ENCODE measurements at places on chromosomes 7 and 10. TPM values are rescaled to one million over a fixed set of nuclear protein-coding genes. Genes with fewer than 3 reads are reported as not detected.

DNA sequence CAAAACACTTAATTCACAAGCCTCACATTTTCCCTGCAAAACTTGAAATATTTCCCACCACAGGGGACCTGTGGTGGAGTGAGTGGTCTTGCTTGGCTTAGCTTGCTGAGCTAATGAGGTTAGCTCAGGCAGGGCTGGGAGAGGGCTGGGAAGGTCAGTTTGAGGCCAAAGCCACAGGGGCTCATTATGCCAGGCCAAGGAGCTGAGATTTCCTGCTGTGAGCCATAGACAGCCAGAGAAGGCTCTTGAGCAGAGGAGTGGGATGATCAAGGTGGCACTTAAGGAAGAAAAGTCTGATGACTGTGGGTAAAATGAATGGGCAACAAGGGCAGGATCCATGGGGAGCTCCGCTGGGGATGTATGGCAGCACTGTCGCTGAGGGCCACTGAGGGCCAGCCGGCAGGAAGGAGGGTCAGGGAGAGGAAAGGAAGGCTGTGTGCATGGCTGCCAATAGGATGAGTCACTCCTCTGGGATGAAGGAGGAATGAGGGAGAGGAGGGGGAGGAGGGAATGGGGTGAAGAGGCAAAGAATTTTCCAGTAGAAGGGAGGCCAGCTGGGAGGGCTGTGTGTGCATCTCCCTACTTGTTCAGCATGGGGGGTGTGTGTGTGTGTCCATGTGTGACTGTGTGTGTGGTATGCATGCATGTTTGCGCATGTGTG is 18.7 kb upstream of the ZNF488 start:
- H3K27ac ChIP-seq = no peak overlapping the region
- H3K27me3 ChIP-seq = no peaks in the 10 kb centered on the region
- no peak overlapping the region for H3K4me3 ChIP-seq
- peak; percentile 83 for DNase-seq

GRCh38 chr7:128729494-128729893 is 9.7 kb upstream of the CALU start:
- H3K36me3 ChIP-seq = no peaks in the 10 kb centered on the region
- no peak overlapping the region for H3K27ac ChIP-seq
- H3K4me1 ChIP-seq = no peaks in the 10 kb centered on the region
- H3K4me3 ChIP-seq = no peak overlapping the region
- DNase-seq = no peak

DNA sequence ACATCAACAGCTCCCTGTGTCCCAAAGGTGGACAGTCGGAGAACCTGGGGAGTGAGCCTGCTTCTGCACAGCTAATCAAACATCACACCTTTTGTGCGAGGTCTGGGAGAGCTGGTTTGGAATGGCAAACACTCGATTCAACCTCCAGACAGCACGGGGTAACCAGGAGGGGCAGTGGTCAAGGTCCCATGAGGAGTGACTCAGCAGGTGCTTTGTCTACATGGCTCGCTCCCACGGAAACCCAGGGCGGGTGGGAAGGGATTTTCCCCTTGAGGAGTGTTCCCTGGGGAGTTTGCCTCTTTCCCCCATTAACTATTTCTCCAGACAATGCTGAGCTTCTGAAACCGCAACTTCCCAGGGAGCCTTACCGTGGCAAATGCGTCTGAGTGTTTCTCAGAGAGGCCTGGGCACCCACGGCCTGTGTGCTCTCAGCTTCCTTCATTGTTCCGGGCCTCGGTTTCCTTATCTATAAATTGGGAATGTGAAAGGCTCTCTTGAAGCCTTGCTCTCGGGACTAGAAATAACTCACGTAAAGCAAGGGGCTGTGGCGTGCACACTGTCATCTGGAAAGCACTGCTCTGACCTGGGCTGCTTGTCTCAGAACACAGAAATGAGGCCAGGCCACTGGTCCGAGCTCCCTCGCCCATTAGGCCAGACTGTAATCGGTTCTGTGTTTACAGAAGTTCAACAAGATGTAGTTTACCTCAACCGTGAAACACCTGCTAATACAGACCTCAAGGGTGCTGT is 14.0 kb upstream of the GTPBP4 start:
- H3K4me3 ChIP-seq = no peak overlapping the region
- no peaks in the 10 kb centered on the region for H3K36me3 ChIP-seq

DNA sequence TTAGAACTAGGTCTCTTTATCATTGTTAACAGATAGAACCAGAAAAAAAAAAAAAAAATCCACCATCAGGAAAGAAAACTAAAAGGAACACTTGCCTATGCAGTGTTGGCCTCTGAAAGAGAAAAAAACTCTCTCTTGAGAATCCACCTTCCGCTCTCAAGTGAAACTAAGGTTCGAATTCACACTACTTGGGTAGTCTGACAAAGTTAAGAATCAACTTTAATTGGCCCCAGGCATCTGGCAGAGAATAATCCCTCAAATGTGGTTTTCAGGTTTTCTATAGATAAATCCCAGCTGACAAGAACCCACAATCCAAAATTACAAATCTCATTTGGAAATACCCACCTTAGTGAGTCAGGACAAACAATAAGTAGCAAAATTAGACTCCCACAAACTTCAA is 199.7 kb upstream of the LRRN3 start:
- H3K4me3 ChIP-seq = no peak overlapping the region
- no peaks in the 10 kb centered on the region for H3K36me3 ChIP-seq
- H3K27ac ChIP-seq = no peak overlapping the region
- no peaks in the 10 kb centered on the region for H3K27me3 ChIP-seq

Gene CXCL12
- 108 TPM for polyA plus RNA-seq

Gene PRRT4
- polyA plus RNA-seq = not detected

DNA sequence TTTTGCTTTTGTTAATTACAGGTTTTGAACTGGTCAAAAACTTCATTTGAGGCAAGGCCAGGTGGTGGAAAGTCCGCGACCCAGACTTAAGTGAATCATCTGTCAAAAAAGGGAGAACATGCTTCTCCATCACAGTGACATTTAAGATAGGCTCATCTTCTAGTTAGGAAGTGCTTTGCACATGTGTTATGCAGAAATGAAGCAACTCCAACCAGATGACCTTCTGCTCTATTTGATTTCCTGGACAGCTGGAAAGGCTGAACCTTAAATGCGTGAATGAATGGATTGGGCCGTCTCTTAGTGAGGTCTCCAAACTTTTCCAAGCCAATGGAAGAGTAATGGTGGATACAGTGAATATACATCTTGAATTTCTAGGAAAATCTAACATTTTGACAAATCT is 101.6 kb upstream of the FAM13C start:
- no peak overlapping the region for H3K27ac ChIP-seq
- DNase-seq = no peak
- H3K4me1 ChIP-seq = no peaks in the 10 kb centered on the region
- H3K27me3 ChIP-seq = no peaks in the 10 kb centered on the region
- no peak overlapping the region for H3K4me3 ChIP-seq
- no peaks in the 10 kb centered on the region for H3K36me3 ChIP-seq

- no peaks in the 10 kb centered on the region for H3K4me1 ChIP-seq
- no peak for DNase-seq
- no peaks in the 10 kb centered on the region for H3K27me3 ChIP-seq
- H3K36me3 ChIP-seq = no peaks in the 10 kb centered on the region
Observed at GRCh38 chr10:70066190-70066589, 13.5 kb downstream of the MACROH2A2 start.

DNA sequence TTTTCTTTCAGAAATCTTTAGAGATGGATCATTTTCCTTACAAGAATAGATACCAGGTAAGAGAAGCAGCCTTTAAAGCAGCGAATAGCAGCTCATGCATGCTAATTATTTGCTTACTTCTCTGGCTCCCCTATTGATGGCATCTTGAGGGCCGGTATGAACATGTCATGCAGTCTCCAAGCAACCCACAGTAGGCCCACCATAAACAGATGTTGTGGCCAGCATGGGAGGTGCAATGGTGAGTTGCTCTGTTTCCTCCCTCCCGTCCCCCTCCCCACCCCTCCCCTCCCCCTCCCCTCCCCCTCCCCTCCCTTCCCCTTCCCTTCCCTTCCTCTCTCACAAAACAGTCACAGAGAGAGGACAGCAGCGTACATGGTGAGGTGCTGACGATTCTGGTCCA is 9.7 kb upstream of the ZNF273 start:
- no peak overlapping the region for H3K27ac ChIP-seq
- no peaks in the 10 kb centered on the region for H3K27me3 ChIP-seq

Gene CDK13
- 26.2 TPM for polyA plus RNA-seq

- H3K27me3 ChIP-seq = no peaks in the 10 kb centered on the region
- peaks cover 6% of the 10 kb centered on the region for H3K36me3 ChIP-seq
- peaks cover 2% of the 10 kb centered on the region for H3K4me1 ChIP-seq
- H3K27ac ChIP-seq = no peak overlapping the region
Observed at GRCh38 chr10:43160921-43161255, 22.6 kb downstream of the CSGALNACT2 start.

- H3K36me3 ChIP-seq = no peaks in the 10 kb centered on the region
- H3K4me3 ChIP-seq = no peak overlapping the region
- no peaks in the 10 kb centered on the region for H3K27me3 ChIP-seq
- H3K27ac ChIP-seq = no peak overlapping the region
- no peaks in the 10 kb centered on the region for H3K4me1 ChIP-seq
- no peak for DNase-seq
Observed at GRCh38 chr7:17633067-17633466, 307.2 kb downstream of the SNX13 start.

DNA sequence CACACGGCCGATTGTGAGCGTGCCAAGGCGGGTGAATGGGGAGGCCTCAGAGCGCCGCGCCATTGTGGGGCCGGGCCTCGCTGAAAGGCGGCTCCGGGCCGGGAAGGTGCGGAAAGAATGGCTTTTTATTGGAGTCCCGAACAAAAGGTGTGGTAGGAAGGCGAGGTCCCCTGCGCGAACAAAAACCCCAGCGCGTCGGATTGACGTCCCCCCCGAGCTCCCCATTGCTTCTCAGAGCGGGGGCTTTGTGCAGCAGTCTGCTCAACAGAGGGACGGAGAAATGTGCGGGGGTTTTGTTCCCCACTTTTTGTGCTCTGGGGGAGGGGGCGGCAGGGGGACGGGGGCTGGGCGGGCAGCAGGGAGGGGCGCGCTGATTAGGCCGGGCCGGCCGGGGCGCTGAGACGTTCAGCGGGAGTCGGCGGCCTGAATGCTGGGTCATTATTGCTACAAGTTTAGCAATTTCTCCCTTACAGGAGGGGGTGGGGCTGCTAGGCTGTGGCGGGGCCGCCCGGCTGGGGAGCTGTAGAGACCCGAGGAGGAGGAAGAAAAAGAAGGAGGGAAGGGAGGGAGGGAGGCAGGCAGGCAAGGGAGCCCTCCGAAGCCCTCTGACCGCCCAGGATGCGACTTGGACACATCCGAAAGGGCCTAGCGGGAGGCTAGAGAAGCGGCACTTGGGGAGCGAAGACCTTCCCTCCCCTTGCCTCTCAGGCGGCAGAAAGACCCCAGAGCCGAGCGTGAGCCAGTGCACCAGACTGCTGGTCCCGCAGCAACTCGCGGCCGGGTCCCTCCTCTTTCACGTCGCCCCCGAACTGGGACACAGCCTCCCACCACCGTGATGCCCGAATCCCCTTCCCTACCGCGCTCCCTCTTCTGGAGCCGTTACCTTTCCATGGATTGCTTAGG is 4.6 kb downstream of the NKX2-3 start:
- no peaks in the 10 kb centered on the region for H3K27me3 ChIP-seq
- no peak overlapping the region for H3K27ac ChIP-seq
- no peak overlapping the region for H3K4me3 ChIP-seq
- no peak for DNase-seq
- no peaks in the 10 kb centered on the region for H3K4me1 ChIP-seq

- DNase-seq = no peak
- no peak overlapping the region for H3K27ac ChIP-seq
- H3K4me3 ChIP-seq = no peak overlapping the region
- H3K36me3 ChIP-seq = no peaks in the 10 kb centered on the region
- H3K27me3 ChIP-seq = no peaks in the 10 kb centered on the region
Observed at GRCh38 chr7:150734254-150734653, 3.0 kb upstream of the GIMAP5 start.

- H3K27me3 ChIP-seq = no peaks in the 10 kb centered on the region
- H3K4me3 ChIP-seq = no peak overlapping the region
- no peaks in the 10 kb centered on the region for H3K4me1 ChIP-seq
- DNase-seq = peak; percentile 86
- H3K27ac ChIP-seq = peak overlapping the region; percentile 32
- no peaks in the 10 kb centered on the region for H3K36me3 ChIP-seq
Observed at GRCh38 chr10:69065406-69066361, 22.2 kb upstream of the SRGN start.

- no peak overlapping the region for H3K27ac ChIP-seq
- no peak overlapping the region for H3K4me3 ChIP-seq
- H3K27me3 ChIP-seq = no peaks in the 10 kb centered on the region
- no peaks in the 10 kb centered on the region for H3K36me3 ChIP-seq
- H3K4me1 ChIP-seq = no peaks in the 10 kb centered on the region
Observed at GRCh38 chr7:134400859-134401258, 58.0 kb downstream of the AKR1B1 start.

DNA sequence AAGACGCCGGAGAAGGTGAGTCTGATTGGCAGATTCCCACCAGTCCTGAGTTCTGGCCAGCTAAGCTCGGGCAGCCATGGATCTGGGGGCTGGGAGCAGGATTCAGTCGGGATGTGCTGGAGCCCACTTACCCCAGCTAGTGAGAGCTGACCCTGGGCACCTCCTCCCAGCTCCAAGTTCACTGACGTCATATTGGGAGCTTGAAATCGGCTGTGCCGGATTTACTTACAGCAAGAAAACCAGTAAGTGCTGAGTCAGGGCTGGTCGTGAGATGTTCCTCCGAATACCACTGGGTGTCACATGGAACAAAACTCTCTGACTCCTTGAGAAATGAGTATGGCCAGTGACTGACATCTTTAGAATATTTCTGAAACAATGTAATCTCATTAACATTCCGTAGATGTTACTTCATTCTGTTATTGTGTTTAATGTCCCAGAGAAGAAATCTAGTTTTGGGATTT is 621.2 kb downstream of the SDK1 start:
- no peaks in the 10 kb centered on the region for H3K36me3 ChIP-seq
- H3K4me1 ChIP-seq = no peaks in the 10 kb centered on the region
- no peak overlapping the region for H3K27ac ChIP-seq
- H3K4me3 ChIP-seq = no peak overlapping the region

Gene STOX1
- polyA plus RNA-seq = not detected

DNA sequence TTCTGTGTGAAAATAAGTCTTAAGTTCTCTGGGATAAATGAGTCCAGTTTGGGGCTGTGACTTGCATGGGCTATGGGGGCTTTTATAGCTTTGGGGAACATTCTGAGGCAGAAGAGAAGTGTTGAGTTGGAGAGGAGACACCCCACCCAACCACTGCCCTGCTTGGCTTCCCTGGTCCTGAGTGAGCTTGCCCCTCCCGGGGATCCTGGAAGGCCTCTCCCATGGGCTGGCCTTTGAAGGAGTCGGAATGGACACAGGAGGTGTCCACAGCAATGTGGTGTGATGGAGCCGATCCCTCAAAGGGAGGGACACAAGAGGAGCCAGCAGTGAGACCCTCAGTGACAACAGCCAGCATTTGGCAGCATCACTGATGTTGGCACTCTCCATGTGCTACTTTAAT is 89.8 kb downstream of the GLRX3 start:
- H3K27me3 ChIP-seq = no peaks in the 10 kb centered on the region
- no peak overlapping the region for H3K27ac ChIP-seq
- no peaks in the 10 kb centered on the region for H3K4me1 ChIP-seq
- DNase-seq = no peak
- H3K36me3 ChIP-seq = no peaks in the 10 kb centered on the region
- no peak overlapping the region for H3K4me3 ChIP-seq

GRCh38 chr10:47405857-47406547 is 21.9 kb upstream of the ZNF488 start:
- H3K36me3 ChIP-seq = no peaks in the 10 kb centered on the region
- no peak overlapping the region for H3K4me3 ChIP-seq
- no peaks in the 10 kb centered on the region for H3K27me3 ChIP-seq
- H3K4me1 ChIP-seq = no peaks in the 10 kb centered on the region
- no peak overlapping the region for H3K27ac ChIP-seq

- no peak for DNase-seq
- no peak overlapping the region for H3K27ac ChIP-seq
- H3K36me3 ChIP-seq = peaks cover 2% of the 10 kb centered on the region
- no peak overlapping the region for H3K4me3 ChIP-seq
- H3K27me3 ChIP-seq = no peaks in the 10 kb centered on the region
Observed at GRCh38 chr10:73855413-73855812, 18.9 kb downstream of the CAMK2G start.
